ENCODE measurements at places on chromosomes 11 and 22. TPM values are rescaled to one million over a fixed set of nuclear protein-coding genes. Genes with fewer than 3 reads are reported as not detected.

The FAM83F gene
- total RNA-seq = 0.05 TPM

The RIN1 gene
- 1.6 TPM for total RNA-seq

DNA sequence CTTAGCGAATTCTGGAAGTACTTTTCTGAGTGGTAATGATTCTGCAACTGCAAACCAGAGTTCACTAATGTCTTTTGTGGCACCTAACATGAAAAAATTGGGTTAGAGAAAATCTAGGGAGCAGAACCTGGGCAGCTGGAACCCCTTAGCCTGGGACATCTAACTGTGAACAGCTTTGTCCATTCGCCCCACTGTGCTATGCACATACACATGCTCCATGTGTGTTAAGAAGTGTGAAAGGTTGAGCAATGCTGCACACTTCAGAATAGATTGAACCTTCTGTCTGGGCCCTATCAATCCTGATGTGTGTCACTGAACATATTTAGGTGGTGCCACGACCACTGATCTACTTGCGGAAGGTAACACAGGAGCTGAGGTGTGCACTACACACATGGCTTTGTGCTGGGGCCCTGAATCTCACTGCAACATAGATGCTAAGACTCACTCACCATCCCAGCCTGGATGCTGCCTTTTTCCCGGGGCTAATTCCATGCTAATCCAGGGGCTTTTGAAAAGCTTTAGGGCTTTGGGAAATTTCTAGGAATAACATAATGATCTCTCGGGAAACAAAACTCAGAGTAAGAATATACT is 976.2 kb downstream of the NTM start:
- no peak for DNase-seq
- H3K4me1 ChIP-seq = peaks cover 11% of the 10 kb centered on the region
- no peak overlapping the region for H3K4me3 ChIP-seq
- H3K36me3 ChIP-seq = no peaks in the 10 kb centered on the region
- H3K27me3 ChIP-seq = no peaks in the 10 kb centered on the region

DNA sequence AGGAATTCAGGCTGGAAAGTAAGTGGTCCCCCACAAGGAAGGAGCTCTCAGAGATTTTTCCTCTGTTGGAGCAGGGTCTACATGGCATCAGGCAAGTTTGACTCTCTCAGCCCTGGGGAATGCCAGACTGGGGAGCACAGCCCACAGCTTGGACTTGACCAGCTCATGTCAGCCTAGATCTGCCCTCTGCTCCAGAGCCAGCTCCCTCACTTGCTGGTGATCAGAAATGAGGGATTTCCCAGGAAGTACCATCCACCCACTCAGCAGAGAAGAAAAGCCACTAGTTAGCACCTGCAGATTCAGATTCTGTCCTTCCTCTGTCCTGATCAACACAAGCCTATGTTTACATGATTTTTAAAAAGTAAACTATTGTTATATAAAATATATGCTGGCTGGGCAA is 13.0 kb downstream of the TALDO1 start:
- peaks cover 2% of the 10 kb centered on the region for H3K4me1 ChIP-seq
- H3K36me3 ChIP-seq = peaks cover 39% of the 10 kb centered on the region
- no peak overlapping the region for H3K4me3 ChIP-seq
- no peaks in the 10 kb centered on the region for H3K27me3 ChIP-seq
- no peak for DNase-seq

GRCh38 chr11:83157594-83158356 is 844 bp downstream of the PCF11 start:
- peak overlapping the region; percentile 99 for H3K4me3 ChIP-seq
- DNase-seq = peak; percentile 55
- H3K36me3 ChIP-seq = peaks cover 46% of the 10 kb centered on the region

- H3K36me3 ChIP-seq = peaks cover 4% of the 10 kb centered on the region
- DNase-seq = no peak
- peaks cover 15% of the 10 kb centered on the region for H3K4me1 ChIP-seq
- H3K27me3 ChIP-seq = peaks cover 21% of the 10 kb centered on the region
- no peak overlapping the region for H3K27ac ChIP-seq
These were observed 73.6 kb upstream of the GRK3 start for GRCh38 chr22:25490896-25491295.

GRCh38 chr11:373716-374551 is 4.6 kb downstream of the B4GALNT4 start:
- peaks cover 14% of the 10 kb centered on the region for H3K27me3 ChIP-seq
- H3K36me3 ChIP-seq = peaks cover 5% of the 10 kb centered on the region
- no peak for DNase-seq

Measured in activated CD4-positive, alpha-beta T cell treated with anti-CD3 and anti-CD28 coated beads, Interleukin-2, amount 10 ng/mL, durations not matched to agents 7 days and 5 days (primary cell).